ENCODE measurements at places on chromosomes 2 and 18.

DNA sequence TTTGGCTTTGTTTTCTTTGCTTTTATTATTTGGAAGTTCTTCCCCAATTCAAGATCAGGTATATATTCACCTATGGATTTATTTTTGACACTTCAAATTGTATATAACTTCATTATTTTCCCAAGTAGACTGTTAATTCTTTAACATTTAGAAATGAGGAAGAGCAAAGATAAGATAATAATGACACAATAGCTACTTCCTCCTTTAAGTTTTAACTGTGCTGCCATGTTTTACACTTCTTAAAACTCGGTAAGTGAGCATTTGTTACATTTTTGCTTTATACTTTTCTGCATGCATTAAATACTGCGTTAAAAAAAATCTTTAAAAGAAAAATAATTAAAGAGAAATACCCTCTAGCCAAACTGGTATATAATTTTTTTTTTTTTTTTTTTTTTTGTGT lies 32.5 kb downstream of the SLC66A3 start:
- no peak for DNase-seq

DNA sequence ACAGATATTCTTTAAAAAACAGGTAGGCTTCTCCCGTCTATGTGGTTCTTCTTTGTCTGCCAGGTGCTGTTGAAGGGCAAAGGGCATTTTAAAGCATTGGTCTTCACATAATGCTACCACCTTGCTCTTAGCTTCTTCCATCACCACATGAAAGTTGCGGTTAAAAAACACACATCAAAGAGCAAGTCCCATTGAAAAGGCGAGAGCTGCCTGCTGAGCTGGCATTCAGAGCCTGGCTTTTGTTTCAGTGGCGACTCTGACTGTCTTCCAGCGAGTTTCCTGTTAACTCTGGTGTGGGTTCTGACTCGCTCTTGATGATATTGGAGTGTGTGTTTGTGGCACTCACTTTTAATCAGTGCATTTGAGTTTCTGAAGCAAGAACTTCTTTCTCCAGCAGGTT lies 624.9 kb upstream of the FANCL start:
- DNase-seq = no peak

- DNase-seq = peak; percentile 27
These were observed 891.6 kb upstream of the ZEB2 start for GRCh38 chr2:145411493-145411892.

GRCh38 chr2:120334068-120334467 lies 11.9 kb upstream of the INHBB start:
- DNase-seq = no peak

DNA sequence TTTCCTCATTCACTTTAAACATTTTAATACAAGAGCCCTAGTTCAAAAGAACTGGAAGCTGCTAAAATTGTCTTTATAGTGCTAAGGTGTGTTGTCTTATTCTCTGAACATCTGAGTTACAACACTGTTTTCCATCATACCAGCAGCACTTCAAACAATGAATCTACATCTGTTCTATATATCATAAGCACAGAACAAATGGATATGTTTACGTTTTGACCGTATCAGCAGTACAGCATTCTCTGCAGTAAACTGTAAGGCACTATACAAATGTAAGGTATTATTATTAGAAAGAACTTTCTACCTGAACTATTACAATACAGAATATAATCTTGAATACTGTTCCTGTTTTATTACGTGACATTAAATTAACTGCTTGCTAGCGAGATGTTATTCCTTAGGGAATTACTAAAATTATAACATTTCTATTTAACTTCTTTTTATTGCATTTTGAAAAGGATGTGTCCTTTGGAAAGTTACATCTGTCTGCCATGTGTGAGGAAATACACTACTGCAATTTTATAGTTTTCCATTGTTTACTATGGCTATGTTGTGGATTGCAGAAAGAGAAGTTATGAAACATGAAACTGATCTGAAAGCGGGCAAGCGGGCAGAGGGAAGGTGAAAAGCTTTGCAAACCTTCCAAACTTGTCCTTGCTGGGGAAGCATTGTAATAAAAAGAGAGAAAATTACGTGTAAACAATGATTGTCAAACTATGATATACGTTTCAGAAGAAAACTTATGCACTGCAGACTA lies 13.7 kb downstream of the NCKAP1 start:
- DNase-seq = no peak

- DNase-seq = no peak
These were observed 602.2 kb downstream of the DSC3 start for GRCh38 chr18:30440351-30440750.

DNA sequence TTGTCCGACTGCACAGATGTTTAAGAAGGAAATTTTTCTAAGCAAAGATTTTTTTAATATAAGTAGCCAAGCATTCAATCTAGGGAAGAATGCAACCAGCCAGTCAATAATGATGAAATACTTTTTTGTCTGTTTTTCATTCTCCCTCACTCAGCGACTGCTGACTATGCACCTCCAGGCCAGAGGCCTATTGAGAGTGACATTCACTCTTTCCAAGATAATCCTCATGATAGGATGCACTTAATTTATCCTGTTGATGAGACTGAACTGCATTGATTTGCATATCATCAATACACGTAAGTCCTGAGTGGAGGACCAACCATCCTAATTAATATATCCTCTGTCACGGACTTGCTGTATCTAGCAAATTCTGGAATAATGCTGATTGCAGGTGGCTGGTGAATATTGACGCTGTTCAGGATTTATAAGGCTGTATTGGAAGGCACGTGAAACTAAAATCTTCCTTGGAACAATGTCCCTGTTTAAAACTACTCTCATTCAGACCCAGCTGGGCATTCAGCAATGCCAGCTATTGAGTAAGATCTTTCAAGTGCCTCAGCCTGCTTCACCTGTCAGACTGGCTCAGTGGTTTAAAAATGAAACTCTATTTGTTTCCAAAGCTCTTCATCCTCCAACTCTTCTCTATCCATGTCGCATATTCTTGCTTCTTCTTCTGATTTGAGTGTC lies 142.2 kb downstream of the MAP2 start:
- DNase-seq = no peak

DNA sequence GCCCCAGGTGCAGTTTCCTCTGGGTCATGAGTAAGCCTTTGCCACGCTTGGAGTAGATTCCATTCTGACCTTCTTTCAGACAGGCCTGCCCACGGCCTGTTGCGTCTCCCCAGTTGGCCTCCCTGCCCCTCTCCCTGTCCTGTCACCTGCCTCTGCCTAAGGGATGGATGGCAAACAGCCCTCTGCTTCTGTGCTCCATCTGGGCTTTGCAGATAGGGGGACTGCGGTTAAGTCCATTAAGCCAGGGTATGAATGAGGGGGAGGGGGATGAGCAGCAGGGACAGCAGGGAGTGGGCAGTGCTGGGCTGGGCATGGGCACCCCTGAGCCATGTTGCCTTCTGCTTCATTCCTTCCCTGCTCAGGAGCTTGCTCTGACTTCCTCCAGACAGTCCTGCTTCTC lies 37.6 kb upstream of the B3GNT7 start:
- DNase-seq = no peak

- DNase-seq = no peak
These were observed 120.1 kb upstream of the SLC1A4 start for GRCh38 chr2:64869126-64869525.

DNA sequence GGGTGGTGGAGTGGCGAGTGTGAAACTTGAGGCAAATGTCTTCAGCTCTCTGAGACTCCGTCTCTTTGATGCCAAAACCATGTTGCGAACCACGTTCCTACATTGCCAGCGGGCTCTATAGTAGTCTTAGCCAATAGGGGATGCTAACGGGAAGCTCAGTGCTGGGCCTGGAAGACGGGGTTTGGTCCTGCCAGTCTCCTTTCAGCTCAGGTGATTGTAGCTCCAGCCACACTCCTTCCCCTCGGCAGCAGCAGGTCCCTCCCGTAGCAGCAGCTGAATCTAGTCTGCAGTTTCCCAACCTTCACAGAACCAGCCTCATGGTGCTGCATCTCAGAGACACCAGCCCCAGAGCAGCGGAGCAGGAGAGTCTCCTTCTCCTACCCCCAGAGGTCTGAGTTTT lies 109.7 kb downstream of the TFCP2L1 start:
- no peak for DNase-seq
